Stimulated activated CD4-positive, alpha-beta T cell treated with anti-CD3 and anti-CD28 coated beads, Interleukin-12 subunit alpha, Interleukin-12 subunit beta, amount 100 ng/mL, for 48 hours (primary cell): ENCODE measurements at places on chromosomes 12 and 14.

DNA sequence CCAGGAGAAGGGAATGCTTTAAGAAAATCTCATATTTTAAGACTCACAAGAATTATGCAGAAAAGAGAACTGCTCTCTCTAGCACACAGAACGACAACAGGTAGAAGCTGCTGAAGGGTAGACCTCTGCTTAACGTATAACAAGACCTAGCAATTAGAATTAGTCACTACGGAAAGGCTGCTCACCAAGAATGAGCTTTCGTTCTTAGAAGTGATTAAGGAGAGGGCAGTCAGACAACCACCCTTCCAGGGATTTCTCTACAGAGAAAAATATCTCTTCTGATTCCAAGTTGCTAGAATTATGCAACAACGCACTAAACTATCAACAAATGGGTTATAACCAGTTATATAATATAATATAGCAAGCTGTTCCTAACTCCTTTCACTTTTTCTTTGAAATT, 18.6 kb downstream of the LRIG3 start:
- no peak for DNase-seq

DNA sequence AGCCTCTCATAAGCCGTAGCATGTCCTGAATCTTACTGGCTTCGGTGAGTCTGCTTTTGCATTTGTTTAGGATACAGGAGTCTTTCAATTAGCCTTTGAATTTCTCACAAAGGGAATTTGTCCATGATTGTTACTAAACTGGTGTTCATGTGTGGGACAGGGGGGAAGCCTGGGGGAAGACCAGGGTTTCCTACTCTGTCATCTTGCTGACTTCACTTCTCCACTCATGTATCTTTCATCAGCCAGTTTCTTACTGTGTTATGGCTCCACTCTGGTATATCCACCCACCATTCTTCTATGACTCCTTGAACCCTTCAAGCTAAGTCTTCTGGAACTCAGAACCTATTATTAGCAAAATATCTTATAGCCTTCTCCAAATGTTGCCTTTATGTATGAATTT, 31.7 kb upstream of the A2M start:
- DNase-seq: no peak

GRCh38 chr14:104505085-104506074, 74.2 kb upstream of the C14orf180 start:
- DNase-seq: no peak

- DNase-seq: no peak
Observed at GRCh38 chr14:71136386-71137060, 229.3 kb downstream of the PCNX1 start.

DNA sequence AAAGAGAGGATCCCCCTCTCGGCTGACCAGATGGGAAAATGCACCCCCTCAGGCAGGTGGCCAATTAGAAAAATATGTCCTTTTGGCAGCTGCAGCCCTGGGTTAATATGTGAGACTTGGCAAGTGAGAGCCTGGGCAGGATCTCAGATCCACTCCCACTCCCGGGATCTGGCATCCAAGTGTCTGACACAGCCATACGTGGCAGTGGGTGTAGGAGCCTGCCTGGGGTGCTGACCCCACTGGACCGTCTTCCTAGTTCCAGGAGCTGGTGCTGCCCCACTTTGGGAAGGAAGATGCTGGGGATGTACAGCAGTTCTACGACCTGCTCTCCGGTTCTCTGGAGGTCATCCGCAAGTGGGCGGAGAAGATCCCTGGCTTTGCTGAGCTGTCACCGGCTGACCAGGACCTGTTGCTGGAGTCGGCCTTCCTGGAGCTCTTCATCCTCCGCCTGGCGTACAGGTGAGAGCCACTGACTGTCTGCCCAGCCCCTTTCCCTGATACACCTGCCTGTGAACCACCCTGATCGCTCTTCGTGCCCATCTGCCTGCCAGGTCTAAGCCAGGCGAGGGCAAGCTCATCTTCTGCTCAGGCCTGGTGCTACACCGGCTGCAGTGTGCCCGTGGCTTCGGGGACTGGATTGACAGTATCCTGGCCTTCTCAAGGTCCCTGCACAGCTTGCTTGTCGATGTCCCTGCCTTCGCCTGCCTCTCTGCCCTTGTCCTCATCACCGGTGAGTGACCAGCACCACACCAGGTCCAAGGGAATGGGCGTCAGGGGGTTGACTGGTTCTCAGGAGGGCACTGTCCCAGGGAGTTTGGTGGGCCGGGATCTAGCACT, 5.8 kb downstream of the NR4A1 start:
- DNase-seq: no peak

GRCh38 chr14:52987514-52987913, 36.7 kb upstream of the FERMT2 start:
- no peak for DNase-seq

DNA sequence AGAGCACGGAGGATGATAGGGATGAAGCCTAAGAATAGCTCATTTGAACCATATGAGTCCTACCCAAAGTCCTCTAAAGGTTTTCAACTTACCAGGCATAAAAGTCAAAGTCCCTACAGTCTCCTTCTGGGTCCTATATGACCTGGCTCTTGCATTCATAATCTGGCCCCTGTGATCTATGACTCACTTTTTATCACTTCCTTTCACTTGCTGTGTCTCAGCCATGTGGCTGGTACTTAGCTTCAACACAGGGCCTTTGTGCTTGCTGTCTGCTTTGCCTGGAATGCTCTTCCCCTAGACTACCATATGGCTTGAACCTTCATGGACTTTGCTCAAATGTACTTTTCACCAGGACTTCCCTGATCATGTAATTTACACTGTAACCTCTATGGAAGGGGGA, 137.6 kb upstream of the TMTC1 start:
- no peak for DNase-seq

DNA sequence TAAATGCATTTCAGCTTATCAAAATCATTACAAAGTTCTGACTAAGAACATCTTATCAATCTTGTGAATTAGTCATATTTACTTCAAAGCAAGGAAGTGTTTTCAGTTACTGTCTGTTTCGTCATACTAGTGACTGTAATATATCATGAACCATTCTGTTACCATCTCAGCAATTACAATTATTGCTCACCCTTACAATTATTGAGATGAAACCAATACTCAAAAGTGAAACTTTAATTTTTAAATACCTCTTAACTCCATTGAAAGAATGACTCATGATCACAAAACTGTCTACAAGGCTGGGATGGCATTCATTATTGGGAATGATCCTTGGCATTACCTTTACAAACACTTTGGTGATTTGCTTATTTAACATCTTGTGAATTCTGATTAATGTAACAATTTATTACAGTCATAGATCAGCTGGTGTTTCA, 90.3 kb downstream of the RPS6KA5 start:
- DNase-seq: no peak

GRCh38 chr14:35986219-35986573, 160.1 kb downstream of the BRMS1L start:
- no peak for DNase-seq

DNA sequence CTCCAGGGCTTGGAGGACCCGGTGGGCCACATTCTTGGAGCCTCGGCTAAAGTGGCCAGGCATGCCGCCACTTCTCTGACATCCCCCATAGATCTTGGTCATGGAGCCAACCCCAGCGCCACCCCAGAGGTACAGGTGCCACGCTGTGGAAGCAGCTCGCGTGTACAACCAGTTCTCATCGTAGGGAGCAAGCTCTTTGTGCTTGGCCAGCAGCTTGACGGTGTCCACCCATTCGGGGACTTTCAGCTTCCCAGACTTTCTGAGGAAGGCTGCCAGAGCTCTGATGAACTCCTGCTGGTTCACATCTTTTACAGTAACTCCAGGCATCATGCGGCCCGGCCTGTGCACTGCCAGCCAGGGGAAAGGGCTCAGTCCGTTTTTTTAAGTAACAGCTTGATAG, 29.3 kb upstream of the EAPP start:
- no peak for DNase-seq

- no peak for DNase-seq
Observed at GRCh38 chr12:100755186-100755585, 39.4 kb upstream of the ANO4 start.

GRCh38 chr14:68690089-68690958, 102.5 kb downstream of the ZFP36L1 start:
- no peak for DNase-seq

DNA sequence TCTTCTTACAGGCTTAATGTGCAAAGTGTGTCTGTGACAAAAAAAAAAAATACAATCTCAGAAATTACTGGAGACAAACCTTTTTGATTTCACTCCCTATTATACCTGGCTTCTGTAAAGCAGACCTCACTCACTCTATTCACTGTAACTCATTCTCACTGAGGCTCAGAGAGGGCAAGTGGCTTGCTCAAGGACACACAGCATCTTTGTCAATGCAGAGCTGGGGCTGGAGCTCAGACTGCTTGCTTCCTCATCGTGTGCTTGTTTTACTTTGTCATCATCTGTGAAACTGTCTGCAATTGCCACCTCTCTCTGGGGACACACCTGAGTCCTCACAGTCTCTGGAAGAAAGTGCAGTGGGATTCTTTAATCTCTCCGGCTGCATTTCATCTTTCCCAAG, 120.0 kb downstream of the PTPN11 start:
- DNase-seq: no peak

GRCh38 chr12:110424237-110424636, 20.7 kb upstream of the ANAPC7 start:
- DNase-seq: no peak

GRCh38 chr14:72595152-72595862, 298.6 kb downstream of the DPF3 start:
- DNase-seq: no peak

DNA sequence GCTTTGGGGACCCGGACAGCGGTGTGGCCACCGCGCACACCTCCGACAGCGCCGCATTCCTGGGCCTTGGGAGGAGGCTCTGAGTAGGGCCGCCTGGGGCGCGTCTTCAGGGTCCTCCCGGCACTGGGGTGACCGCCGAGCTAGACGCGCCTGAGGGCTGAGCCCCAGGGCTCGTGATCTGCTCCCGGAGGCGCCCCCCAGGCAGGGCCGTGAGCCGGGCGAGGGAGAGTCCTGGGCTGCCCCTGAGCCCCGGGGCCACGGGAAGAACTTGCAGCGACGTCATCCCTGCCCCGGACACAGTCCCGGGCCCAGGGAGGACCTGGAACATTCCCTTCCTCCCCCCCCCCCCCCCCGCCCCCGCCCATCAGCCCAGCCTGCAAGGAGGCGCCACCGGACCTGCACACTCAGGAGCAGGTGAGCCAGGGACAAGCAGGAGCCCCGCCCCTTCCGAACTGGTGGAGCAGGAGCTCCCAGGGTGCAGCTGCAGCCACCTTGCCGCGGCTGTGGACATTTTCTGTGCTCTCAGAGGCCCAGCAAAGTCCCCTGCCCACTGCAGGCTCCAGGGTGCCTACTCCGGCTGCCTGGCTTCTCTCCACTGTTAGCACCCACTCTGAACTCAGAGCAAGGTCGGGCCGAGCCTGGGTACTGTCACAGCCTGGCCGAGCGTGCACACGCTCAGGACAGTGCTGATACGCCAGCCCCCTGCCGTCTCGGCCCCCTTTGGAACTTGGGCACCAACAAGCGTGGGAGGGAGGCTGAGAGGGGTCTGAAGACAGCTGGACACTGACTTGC, 50.7 kb downstream of the A2M start:
- no peak for DNase-seq

DNA sequence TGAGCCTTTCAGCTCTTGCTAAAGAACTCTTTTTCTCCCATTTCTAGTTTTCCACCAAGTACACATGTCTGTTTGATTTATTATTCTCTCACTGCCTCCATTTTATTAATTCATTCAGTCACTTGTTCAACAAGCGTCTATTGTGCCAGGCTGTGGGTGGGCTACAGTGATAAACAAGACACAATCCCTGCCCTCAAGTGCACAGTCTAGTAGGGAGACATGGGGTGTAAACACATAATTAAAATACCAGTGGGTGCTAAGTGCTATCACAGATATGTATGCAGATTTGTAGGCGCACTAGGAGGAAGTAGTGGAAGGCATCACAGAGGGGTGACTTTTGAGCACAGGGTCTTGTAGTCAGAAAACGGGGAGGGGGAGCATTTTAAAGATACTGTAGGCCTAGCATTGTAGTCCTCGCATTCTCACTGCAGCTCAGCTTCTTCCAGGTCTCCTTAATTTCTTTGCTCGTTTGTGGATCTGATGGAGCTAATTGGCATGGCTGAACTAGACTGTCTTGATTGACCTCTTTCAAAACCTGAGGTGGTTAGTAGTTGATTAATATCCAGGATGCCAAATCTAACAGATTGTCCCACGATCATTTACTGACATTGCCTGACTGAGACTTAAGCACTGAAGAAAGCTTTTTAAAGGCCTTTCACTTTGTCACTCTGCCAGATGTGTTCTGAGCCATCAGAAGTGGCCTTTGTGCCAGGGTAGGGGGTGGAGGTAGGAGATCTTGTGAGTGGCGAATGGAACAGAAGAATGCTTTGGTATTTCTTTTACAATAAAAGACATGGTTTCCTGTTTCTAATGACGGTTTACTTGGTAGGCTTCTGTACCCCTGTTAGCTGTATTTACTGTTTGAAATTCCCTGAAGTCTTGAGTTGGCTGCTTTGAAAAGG, 116.9 kb downstream of the DIP2B start:
- no peak for DNase-seq

DNA sequence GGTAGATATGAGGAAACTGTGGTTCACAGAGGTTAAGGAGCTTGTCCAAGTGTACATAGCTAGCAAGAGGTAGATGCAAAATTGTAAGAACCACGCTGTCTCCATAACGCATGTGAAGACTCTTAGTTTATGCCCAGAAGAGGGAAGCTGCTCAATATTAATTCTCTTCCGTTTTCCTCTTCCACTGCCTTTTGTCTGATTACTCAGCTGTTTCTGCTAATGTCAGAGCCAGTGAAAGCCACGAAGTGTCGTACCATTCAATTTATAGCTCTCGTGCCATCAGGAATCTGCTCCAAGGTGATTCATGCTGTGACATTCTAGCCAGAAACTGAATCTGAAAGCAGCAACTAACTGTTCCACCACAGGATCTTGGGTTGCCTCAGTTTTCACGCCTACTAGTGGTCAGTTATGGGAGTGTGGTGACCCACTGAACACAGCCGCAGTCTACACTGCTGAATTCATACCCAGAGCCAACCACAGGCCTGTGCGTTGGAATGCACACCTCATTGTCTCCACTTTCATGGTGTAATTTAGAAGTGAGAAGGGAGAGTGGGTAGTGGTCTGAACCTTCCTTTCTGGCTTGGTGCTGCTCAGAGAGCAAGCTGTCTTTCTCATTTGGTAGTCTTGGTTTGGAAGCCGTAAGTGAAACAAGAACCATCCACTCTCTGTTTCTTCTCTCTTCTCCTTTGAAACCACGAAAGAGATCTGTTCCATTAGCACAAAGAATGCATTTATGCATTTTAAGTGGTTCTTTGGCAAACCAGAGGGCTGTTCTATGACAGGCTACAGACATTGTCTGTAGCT, 74.2 kb upstream of the NAP1L1 start:
- peak; percentile 82 for DNase-seq

DNA sequence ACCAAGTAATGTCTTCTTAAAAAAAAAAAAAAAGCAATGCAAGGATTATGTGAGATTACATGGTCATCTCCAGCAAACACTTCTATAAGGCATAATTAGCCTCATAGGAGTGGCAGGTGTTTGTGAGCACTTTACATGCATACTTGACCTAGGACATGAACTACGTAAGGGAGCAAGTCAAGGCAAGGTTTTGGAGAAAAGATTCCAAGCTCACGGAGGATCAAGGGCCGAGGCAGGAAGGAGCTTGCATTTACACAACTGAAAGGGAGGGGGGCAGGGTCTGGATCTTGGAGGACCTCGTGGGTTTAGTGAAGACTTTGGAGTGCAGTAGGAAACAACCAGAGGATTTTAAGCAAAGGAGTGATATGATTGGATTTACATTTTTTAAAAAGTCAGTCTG, 112.5 kb downstream of the CCER1 start:
- no peak for DNase-seq

GRCh38 chr14:58059126-58059525, 92.9 kb downstream of the ARMH4 start:
- no peak for DNase-seq

GRCh38 chr14:77848031-77848430, 48.1 kb downstream of the ADCK1 start:
- DNase-seq: no peak

GRCh38 chr12:131773582-131774221, 54.5 kb upstream of the MMP17 start:
- no peak for DNase-seq
